ENCODE measurements at places on chromosomes 4 and X.

- DNase-seq = no peak
Observed at GRCh38 chr4:132275583-132276121, 873.4 kb upstream of the PCDH10 start.

DNA sequence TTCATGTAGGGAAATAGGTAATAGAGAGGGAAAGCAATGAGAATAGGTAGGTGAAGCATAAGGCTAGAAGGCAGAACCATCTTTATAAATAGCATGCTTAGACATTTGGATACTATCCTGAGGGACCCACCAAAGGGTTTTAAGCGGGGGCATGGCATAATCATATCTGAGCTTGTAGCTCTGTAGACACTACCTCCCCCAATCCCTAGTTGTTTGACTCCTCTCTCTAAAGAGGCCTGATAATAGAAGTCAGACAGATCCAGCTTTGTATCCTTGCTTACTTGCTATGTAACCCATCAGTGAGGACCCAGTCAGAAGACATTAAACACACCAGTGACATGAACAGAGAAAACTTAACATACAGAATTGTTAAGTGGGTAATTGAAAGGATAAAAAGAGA, 58.7 kb downstream of the SCFD2 start:
- DNase-seq = no peak

- no peak for DNase-seq
Observed at GRCh38 chr4:119580293-119580692, 48.3 kb downstream of the PDE5A start.

GRCh38 chr4:55973650-55974049, 24.9 kb downstream of the CEP135 start:
- no peak for DNase-seq

DNA sequence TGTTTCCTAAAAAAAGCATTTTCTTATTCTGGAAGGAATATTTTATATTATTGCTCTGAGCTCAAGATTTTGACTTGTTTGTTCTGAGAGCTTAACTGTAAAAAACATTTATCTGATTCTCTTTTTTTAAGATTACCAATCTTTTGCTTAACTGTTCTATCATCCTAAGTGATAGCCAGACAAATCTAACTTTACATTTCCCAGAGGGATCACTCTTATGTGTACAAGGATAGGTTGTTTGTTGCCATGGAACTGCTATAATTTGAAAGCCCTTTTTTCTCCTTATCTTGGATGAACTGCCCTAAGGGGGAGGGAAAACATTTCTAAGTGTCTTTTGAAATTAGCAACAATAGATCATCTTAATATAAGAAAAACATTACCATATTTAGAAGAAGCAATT, 494.7 kb downstream of the TRAM1L1 start:
- no peak for DNase-seq

Data from activated CD4-positive, alpha-beta T cell treated with anti-CD3 and anti-CD28 coated beads for 1 hour (primary cell).